ENCODE measurements at places on chromosomes 5 and 9. TPM values are rescaled to one million over a fixed set of nuclear protein-coding genes. Genes with fewer than 3 reads are reported as not detected.

FOXD4L3 gene
- total RNA-seq, result under 0.01 TPM

OTP gene
- total RNA-seq, result under 0.01 TPM

GRCh38 chr5:150181027-150181426, 8.8 kb upstream of the SLC6A7 start:
- no peak for DNase-seq

GRCh38 chr5:6666762-6667161, 33.5 kb downstream of the SRD5A1 start:
- no peak for DNase-seq

DNA sequence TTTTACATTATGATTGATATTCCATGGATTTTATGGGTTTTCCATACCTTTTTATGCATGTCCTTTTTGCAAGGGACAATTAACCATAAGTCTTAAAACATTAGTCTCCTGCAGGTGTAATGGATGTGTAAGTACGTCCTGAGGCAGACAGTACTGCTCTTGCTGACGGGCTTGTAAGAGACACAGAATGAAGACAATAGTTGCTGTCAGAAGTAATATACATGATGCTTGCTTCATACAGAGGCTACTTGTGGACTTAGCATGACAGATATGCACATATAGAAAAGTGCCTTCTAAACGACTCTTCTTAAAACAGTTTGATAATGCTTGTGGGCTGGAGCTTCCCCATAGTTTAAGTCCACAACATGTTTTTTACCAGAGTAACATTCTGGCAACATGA, 182.7 kb downstream of the SPATA31D1 start:
- DNase-seq, result no peak

- no peak for DNase-seq
These were observed 27.7 kb downstream of the RNF145 start for GRCh38 chr5:159181651-159182050.

MARCHF3 gene
- 13.7 TPM for total RNA-seq

DNA sequence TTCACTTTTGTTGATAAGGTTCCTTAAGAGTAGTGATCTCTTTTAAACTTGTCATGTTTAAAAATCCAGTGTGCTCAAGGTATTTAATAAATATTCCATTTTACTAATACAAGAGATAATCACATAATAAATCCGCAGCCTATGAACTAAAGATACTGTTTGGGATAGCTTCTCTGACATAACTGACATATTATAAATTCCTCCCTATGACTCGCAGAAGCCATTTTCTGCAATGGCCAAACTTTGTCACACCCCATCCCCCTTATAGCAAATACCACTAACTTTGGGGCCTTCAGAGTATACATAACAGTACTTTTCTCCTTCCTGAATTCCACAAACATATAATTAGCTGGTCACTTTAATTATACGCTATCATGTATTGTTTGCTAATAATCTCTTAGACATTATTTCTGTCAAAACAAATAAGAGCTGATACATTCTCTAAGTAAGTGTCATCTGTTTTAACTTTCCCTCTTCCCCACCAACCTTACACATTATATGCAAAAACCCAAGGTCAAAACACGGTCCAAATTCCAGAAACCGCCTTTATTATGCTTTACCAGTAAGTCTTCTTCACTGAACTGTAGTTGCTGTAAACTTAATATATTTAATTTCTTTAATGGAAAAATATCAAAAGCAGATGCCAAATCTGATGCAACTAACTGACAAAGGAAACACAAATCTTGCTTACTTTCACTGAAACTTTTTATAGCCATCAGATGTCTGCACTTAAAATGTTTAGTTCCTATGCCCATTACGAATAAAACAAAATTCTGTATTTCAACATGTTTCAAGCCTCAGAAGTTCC, 971 bp downstream of the TMEM267 start:
- DNase-seq, result no peak

All from hematopoietic multipotent progenitor cell (in vitro differentiated cells).